ENCODE measurements at places on chromosomes 6 and 20.

- no peak for DNase-seq
- no peak overlapping the region for H3K4me3 ChIP-seq
- no peaks in the 10 kb centered on the region for H3K4me1 ChIP-seq
- no peak overlapping the region for H3K27ac ChIP-seq
- no peaks in the 10 kb centered on the region for H3K36me3 ChIP-seq
Measured at GRCh38 chr6:129731428-129731827, 21.5 kb upstream of the ARHGAP18 start.

DNA sequence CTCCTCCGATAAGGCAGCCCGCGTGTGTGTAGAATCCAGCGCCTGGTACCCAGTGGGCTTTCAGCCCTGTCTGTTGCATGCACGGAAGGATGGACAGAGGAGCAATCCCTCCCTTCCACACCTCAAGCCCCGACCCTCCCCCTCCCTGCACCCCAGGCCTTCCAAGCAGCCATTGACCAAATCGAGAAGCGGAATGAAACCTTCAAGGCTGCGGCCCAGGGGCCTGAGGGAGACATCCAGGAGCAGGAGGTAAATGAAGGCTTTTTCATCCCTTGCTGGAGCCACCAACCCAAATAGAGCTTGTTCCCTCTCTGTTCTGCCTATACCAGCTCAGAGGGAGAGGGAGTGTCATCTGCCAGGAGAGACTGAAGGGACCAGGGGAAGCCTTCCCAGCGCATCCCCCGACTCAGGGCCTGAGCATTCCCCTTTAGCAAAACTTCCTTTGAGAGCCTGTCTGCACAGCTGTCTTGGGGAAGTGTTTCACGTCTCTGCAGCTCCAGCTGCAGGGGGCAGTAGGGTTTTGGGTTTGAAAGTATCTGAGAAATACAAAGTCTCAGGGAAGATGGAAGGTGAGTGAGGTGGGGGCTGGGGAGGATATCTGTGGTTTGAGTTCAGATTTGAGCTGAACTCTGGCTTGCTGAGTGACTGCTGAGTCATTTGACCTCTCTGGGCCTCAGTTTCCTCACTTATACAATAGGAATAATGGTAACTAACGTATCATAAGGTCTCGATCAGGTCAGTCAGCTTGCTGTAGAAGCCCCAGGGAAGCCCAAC, 16.1 kb downstream of the FGD2 start:
- no peaks in the 10 kb centered on the region for H3K36me3 ChIP-seq
- DNase-seq: no peak
- H3K27me3 ChIP-seq: no peaks in the 10 kb centered on the region
- H3K27ac ChIP-seq: no peak overlapping the region
- H3K4me3 ChIP-seq: no peak overlapping the region

- peaks cover 15% of the 10 kb centered on the region for H3K27me3 ChIP-seq
- no peaks in the 10 kb centered on the region for H3K36me3 ChIP-seq
- peaks cover 17% of the 10 kb centered on the region for H3K4me1 ChIP-seq
- H3K4me3 ChIP-seq: peak within 1 kb of the TSS; percentile 31
- H3K27ac ChIP-seq: no peak within 1 kb of the TSS
Measured at GRCh38 chr20:37902504-37903313, at the start of gene VSTM2L. Gene VSTM2L (plus strand): TSS chr20:37903127. CDS start chr20:37903351, 224 bp downstream.

GRCh38 chr20:18754030-18754652, 59.4 kb upstream of the SCP2D1 start:
- H3K4me1 ChIP-seq: no peaks in the 10 kb centered on the region
- DNase-seq: no peak
- no peak overlapping the region for H3K27ac ChIP-seq
- H3K4me3 ChIP-seq: no peak overlapping the region
- H3K36me3 ChIP-seq: no peaks in the 10 kb centered on the region

DNA sequence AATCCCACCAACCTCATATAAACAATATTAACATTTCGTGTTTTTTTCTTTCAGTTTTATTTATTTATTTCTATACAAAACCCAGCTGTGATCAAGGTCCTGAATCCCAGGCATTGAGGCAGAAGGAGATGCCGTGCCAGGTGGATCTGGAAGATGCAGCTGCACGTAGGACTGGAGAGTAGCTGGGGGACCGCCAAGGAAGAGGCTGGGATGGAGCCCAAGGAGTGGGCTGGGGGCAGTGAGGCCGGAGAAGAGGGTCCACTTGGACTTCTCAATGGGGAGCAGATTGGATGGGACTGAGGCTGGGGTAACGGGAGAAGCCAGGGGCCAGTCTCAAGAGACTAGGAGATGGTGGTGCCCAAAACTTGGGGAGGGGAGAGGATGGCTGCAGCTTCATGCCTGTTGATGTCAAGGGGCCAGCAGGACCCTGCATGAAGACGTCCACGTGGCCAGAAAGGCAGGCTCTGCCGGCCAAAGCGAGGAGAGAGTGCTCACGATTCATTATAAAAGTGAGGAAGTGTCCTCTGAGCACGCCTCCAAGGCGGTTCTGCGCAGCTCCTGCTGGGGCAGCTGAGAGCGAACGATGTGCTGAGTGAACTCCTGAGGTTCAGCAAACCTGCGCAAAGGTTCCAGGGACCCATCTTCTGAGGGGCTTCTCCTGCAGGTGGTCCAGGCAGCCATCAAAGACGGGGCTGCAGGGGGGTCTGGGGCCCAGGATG, 110.3 kb downstream of the BMP7 start:
- no peak for DNase-seq
- no peaks in the 10 kb centered on the region for H3K36me3 ChIP-seq
- no peak overlapping the region for H3K4me3 ChIP-seq
- H3K27me3 ChIP-seq: peaks cover 3% of the 10 kb centered on the region

DNA sequence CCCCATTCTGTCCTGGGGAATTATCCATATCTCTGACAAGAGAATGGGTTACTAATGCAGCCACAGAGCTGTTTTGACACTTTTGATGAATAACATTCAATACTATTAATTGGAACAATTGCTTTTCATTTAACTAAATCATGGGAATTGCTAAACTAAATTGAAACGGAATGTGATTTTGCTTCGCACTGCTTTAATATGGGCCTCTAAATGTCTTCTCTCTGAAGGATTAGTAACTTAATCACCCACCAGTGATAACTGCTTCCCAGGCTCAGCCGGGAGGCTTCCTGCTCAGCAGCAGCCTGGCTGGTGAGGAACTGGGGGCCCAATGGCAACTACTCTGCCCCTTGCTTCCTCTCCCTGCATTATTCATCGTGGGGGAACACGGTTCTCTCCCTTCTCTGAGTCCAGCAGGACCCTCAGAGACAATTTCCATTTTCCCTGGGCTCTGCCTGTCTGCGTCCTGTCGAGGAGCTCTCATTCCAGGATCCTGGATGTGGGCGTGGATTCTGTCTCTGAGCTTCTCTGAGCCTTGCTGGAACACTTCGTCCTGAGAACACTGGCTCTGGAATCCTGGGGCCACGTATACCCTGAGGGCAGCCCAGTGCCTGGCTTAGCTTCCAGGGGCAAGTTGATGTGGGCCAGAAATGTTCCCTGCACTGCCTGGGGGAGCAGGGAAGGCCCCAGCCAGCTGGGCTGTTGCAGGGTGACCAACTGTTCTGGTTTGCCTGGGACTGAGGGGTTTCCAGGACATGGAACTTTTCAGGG, 308.9 kb downstream of the DHX35 start:
- no peaks in the 10 kb centered on the region for H3K27me3 ChIP-seq
- no peak for DNase-seq
- no peaks in the 10 kb centered on the region for H3K36me3 ChIP-seq
- H3K4me1 ChIP-seq: no peaks in the 10 kb centered on the region

- H3K27ac ChIP-seq: no peak overlapping the region
- H3K36me3 ChIP-seq: peaks cover 3% of the 10 kb centered on the region
- no peak overlapping the region for H3K4me3 ChIP-seq
Measured at GRCh38 chr6:75167325-75167724, 38.5 kb downstream of the COL12A1 start.

- H3K27ac ChIP-seq: no peak overlapping the region
- H3K36me3 ChIP-seq: no peaks in the 10 kb centered on the region
- peaks cover 3% of the 10 kb centered on the region for H3K4me1 ChIP-seq
- DNase-seq: peak; percentile 45
Measured at GRCh38 chr6:101080597-101080996, 199.5 kb upstream of the ASCC3 start.

DNA sequence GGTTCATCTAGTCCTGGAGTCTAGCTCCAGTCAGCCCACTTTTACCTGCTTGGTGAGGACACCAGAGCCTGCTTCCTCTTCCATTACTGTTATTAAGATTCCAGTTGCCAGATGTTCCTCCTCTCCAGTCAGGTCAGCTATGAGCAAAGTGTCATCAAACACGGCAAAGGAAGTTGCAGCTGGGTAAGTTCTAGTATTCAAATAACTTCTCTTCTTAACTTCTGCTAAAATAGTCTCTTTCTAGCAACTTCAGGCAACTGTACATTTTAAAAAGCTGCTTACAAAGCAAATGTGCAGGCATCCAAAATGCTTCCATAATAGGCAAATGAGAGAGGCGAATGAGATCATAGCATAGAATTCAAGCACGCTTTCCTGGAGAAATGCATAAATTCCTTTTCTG, 18.4 kb upstream of the MRPS18A start:
- H3K36me3 ChIP-seq: no peaks in the 10 kb centered on the region
- peaks cover 2% of the 10 kb centered on the region for H3K27me3 ChIP-seq
- DNase-seq: no peak
- peaks cover 13% of the 10 kb centered on the region for H3K4me1 ChIP-seq
- no peak overlapping the region for H3K4me3 ChIP-seq

DNA sequence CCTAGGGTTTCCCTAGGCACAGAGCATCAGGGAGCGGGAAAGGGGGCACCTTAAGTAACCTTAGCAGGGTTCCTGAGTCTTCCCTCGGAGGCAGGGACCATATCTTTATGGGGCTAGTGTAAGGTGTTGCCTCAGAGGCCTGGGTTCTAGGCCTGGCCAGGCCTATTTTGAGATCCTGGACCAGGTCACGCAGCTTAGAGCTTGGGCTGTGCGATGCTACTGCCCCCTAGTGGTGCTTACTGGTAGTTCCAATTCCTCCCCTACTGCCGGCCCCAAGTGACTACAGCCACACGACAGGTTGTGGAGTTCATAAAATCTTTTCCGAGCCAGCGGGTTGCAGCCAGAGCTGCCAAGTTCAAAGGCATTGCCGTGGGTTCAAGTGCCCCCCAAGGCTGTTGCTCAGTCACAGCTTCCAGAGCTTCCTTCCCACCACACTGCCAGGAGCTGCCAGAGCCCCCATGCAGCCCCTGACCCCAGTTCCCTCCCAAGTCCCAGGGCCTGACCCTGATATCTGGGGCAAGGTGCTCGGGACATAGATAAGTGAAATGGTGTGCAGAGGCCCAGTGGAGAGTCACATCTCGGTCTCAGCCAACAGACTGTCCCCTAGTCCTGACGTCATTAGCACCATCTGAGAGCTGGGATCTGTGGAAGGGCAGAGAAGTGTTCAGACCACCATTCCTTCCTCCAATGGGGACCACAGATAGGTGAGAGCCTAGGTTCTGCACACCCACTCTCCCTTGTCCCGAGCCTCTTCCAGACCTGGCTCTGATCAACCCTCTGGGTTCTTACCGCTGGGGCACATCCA, 3.3 kb downstream of the LRRC73 start:
- H3K4me3 ChIP-seq: no peak overlapping the region
- no peak overlapping the region for H3K27ac ChIP-seq
- DNase-seq: peak; percentile 44
- H3K27me3 ChIP-seq: no peaks in the 10 kb centered on the region
- peaks cover 11% of the 10 kb centered on the region for H3K4me1 ChIP-seq

DNA sequence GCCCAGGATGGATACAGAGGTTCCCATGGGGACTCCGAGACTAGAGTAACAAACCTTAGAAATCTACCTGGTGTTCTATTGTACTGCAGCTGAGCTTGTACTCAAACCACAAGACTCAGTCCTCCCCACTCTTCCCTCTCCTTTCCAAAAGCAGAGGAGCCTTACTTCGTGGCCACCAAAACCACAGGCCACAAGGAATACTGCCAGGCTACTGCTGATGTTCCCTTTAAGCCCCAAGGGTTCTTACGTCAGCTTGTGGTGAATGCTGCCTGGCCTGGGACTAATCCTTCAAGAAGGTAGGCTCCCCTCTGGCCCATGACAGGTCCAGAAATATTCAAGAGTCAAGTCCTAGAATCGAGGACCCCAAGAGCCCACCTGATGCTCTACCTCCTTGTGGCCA, 10.5 kb upstream of the DEFB128 start:
- DNase-seq: no peak
- H3K27me3 ChIP-seq: no peaks in the 10 kb centered on the region
- no peak overlapping the region for H3K4me3 ChIP-seq
- H3K27ac ChIP-seq: no peak overlapping the region
- H3K4me1 ChIP-seq: no peaks in the 10 kb centered on the region
- H3K36me3 ChIP-seq: no peaks in the 10 kb centered on the region

DNA sequence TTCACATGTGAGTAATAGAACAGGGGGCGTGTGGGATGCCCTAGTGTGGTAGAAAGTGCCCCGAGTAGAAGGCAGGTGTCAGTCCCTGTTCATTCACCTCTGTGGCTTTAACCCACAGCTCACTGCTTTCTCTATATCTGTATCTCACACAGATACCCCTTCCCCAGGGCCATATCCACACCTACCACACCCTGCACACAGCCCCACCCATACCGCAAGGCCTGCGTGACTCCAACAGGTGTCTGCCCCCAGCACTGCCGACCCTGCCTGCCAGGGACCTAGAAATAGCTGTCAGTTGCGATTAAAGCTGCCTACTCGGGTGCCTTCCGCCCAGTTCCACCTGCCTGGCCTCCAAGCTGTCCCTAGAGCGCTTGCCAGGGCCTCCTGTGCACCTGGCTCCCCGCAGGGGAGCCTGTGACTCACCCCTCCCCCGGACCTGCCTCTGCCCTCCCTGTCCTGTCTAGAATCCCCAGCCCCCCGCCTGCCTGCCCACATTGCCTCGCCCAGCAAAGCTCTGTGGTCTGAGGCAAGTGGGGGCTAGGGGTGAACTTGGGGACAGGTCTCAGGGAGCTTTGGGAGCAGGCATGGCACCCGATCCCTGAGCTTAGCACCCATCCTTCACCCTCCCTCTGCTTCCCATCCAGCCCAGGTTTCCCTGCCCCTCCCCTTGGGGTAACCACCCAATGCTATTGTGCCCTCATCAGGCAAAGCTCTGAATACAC, 38.3 kb upstream of the ID1 start:
- no peak for DNase-seq
- H3K27ac ChIP-seq: no peak overlapping the region
- H3K36me3 ChIP-seq: peaks cover 12% of the 10 kb centered on the region
- no peaks in the 10 kb centered on the region for H3K27me3 ChIP-seq

DNA sequence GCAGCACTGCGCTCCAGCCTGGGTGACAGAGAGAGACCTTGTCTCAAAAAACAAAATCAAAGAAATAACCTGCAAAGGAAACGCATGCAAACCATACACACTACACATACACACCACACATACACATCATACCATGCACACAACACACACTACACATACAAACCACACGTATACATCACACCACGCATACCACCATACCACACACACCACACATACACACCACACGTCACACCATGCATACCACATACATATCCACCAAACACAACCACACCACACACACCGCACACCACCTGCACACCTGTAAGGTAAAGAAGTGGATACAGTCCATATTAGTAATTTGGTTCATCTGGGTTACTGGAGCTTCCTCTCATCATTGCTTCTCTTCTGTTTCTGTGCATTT, 32.3 kb upstream of the F13A1 start:
- no peaks in the 10 kb centered on the region for H3K36me3 ChIP-seq
- H3K4me3 ChIP-seq: no peak overlapping the region
- H3K27ac ChIP-seq: no peak overlapping the region
- no peaks in the 10 kb centered on the region for H3K27me3 ChIP-seq
- H3K4me1 ChIP-seq: no peaks in the 10 kb centered on the region

All from astrocyte (in vitro differentiated cells and primary cell).